ENCODE measurements at places on chromosomes 7 and 10. TPM values are rescaled to one million over a fixed set of nuclear protein-coding genes. Genes with fewer than 3 reads are reported as not detected.

Gene SH2D4B
- 0.10 TPM for total RNA-seq

Gene DENND2A
- total RNA-seq, result 26.9 TPM

Gene TYW1B
- 4.7 TPM for total RNA-seq

Gene C7orf57
- 1.4 TPM for total RNA-seq

Gene BICC1
- total RNA-seq, result 28.3 TPM

Gene FAM180A
- 6.4 TPM for total RNA-seq

Gene PSD
- total RNA-seq, result 1.5 TPM

Gene PAX2
- total RNA-seq, result not detected

Gene OR2A1
- 0.20 TPM for total RNA-seq

Gene SAMD9L
- 25.9 TPM for total RNA-seq

Gene MCMBP
- total RNA-seq, result 60.6 TPM

Gene PNLIP
- not detected for total RNA-seq

Gene GRID1
- not detected for total RNA-seq

Gene TMEM270
- not detected for total RNA-seq

Gene NRCAM
- total RNA-seq, result 0.78 TPM

Gene CCM2
- total RNA-seq, result 75.1 TPM

Gene CCDC172
- total RNA-seq, result not detected

Gene CEP55
- total RNA-seq, result 132 TPM

Gene CFAP46
- total RNA-seq, result not detected

Gene PTF1A
- total RNA-seq, result not detected

Gene CALML3
- not detected for total RNA-seq

Data from RPMI7951 (cell line).